Fibroblast of the aortic adventitia (primary cell): ENCODE measurements at places on chromosomes 1 and 21.

DNA sequence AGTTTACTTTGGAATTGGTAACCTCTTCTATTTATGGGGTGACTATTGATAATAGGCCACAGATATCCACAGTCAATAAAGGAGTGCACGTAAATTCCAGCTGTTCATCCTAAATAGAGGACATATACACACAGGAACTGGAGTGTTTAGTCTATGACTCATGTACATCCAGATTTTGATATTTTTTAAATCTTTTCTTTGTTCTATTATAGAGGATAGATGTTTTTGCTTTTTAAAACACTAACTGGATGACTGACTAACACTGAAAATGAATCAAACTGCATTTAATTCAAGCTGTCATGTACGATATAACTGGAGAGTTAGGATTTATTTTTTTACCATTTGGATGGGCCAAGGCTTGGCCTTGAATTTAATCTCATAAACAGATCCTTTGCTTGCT, 45.9 kb downstream of the RGL1 start:
- no peak for DNase-seq

- no peak for DNase-seq
These were observed 29.1 kb upstream of the IVNS1ABP start for GRCh38 chr1:185345913-185346720.

- no peak for DNase-seq
These were observed 39.2 kb downstream of the PROX1 start for GRCh38 chr1:214026985-214027384.

DNA sequence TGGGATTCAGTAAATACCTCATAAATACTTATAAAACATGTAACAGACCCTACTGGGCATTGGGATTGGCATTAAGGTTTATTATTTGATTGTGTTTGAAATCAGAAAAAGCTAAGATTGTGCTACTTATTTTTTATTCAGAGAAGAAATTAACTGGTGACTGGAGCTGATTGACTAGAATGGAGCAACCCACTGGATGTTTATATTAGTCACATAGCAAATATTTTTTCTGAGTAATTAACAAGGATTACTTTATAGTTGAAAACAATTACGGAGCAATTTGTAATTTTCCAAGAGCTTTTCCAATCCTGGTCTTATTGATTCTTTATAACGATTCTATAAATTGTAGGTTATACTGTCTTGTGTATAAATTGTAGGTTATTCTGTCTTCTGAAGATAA, 208.7 kb downstream of the HLX start:
- DNase-seq, result no peak

DNA sequence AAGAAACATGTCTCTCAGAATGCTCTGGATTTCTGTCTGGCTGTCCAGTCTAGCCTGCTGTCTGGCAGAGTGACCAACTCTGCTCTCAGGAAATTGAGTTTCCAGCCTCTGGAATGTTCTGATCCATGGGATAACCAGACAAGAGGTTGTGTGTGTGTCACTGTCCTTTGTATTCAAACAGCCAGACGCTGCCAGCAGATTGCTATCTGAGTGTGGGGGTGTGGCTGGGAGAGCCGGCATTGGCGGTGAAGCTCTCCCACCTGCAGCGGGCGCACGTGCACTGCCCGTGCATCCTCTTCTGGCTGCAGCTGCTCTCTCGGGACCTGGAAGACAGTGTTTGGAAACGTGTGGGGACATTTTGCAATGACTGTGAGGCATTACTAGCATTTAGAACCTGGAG, 26.1 kb downstream of the PKP1 start:
- peak; percentile 41 for DNase-seq

DNA sequence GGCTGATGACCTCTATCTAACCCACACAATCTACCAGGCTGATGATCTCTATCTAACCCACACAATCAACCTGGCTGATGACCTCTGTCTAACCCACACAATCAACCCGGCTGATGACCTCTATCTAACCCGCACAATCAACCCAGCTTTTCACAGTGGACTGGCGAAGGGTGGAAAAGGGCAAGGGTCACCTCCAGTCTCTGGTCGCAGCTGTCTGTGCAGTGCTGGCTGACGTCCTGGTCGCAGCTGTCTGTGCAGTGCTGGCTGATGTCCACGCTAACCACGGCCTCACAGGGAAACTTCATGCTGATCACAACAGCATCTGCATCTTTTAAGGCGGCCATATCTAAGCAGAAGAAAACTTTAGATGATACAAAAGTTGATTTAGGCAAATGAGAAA, 12.2 kb upstream of the CCDC27 start:
- DNase-seq, result no peak

GRCh38 chr1:23601135-23601967, 42.0 kb upstream of the ID3 start:
- no peak for DNase-seq

GRCh38 chr1:161838885-161839284, 72.8 kb downstream of the ATF6 start:
- DNase-seq, result no peak

DNA sequence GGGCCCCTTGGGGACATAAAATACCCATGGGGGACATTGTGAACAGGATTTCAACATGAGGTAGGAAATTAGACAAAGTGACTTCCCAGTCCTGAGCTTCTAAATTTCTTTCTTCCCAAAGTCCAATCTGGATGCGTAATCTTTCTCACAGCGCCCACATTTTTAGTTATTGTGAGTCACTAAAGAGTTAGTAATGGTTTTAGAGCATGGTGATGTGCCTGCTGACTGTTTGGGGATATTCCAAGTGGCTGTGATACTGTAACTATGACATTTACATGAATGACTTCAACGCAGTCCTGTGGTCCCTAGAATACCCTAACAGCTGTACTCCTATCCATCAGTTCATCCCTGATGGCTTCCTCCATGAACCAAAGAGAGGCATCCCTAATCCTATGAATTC, 224.0 kb upstream of the COA6 start:
- peak; percentile 13 for DNase-seq

DNA sequence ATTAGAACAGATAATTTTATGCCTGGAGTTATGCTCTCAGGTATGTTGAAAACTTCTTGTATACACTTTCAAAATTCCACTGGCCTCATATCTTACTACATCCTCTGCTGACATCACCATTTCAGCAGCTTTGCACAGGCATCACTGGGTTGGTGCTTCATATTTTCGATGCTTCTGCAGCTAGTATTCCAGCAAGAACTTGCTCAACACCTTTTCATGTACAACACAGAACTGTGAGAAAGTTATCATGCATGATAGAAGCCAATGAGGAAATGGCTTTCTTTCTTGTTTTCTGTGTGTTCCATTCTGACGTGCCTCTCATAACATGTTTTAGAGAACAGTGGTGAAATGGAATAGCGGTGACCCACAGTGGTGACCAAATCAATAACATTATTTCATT, 5.1 kb upstream of the GBP5 start:
- no peak for DNase-seq

DNA sequence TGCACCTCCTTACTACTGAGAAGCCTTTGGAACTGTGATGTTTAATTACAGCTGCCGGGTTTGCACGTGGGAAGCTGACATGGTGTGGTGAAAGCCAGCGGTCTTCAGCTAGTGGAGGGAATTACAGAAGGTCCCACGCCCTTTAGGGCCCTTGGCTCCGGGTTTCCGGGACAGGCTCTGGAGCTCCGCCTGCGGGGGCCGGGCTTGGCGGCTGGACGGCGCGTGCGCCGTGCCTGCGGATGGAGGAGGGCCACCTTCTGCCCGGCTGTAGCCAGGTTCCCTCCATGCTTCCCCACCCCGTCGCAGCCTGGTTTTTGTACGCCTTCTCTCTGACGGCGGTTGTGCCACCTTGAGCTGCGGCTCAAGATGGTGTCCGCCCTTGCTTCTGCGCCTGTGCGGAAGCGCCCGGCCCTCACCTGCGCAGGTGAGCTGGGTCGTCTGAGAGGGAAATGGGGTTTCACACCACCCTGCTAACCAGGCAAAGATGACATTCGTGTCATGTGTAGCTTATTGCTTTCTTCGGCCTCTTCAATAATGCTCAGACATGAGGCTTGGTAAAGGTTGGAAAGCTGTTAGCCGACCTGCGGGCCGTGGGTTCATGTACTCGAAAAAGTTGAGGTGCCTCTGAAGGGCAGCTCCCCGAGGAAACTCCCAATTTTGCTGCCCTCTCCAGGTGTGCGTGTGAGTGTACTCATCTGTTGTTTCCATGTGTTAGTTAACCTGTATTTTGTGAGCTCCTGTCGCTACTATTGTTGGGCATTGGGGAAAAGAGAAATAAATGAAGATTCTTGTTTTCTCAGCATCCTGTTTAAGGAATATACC, 36.6 kb upstream of the OPRD1 start:
- DNase-seq, result peak; percentile 59

DNA sequence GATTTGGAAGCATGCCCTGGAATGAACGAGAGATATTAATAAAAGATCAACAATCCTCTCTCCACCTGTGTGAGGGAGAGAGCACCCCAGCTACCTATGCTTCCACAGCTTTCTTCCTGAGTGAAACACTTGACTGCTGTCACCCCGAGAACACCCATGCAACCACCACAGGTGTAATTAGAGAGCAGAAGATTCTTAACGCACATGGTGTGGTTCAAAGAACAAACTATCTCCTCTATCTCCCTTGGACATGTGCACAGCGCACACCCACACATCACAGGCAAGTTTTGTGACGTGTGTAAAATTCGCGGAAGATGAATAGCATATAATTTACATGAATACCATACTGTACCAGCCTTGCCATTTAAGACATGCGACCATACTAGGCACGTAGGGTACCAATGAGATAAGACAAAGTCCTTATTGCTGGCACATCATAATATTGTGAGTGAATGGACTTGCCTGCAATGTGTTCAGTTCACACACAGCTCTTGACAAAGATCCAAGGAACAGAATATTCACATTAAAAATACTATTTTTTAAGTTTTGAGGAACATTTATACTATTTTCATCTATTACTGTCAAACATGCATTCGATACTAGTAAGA, 11.6 kb downstream of the ERRFI1 start:
- no peak for DNase-seq

GRCh38 chr1:113192242-113192641, 119.2 kb downstream of the LRIG2 start:
- DNase-seq, result no peak

- peak; percentile 24 for DNase-seq
These were observed 106.7 kb upstream of the C21orf91 start for GRCh38 chr21:17925899-17926298.

DNA sequence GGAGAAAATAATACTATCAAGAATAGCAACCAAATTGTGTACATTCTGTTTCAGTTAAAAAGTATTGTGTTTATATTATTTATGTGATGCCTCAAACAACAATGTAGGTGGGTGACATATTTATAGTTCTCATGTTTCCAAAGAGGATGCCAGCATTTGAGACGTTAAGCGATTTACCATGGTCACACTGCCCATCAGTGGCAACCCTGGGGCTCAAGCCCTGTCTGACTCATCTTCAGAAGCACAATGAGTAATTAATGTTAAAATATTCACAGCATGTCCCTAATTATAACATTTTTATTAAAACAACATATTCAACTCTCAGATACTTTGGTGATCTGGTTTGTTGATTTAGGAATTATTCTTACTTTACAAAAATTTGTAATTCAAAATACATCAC, 409.4 kb downstream of the BRINP3 start:
- no peak for DNase-seq

- peak; percentile 63 for DNase-seq
These were observed 5.9 kb downstream of the SELENON start for GRCh38 chr1:25805863-25806225.

DNA sequence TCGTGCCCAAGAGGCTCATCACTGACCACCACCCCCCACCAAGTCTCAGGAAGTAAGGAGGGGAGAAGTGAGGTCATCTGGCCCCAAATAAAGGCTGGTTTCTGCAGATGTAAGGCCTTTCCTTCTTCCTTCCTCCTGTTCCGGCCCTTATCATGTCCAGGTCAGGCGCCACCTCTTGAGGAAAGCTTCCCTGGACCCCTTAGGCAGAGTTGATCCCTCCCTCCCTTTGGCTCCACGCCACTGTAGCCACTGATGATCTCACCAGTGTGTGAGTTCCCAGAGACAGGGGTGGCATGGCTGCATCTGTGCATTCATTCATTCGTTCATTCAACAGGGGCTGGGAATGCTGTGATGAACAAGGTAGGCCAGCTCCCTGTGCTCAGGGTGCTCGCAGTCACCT, 59.2 kb downstream of the TAS1R2 start:
- DNase-seq, result no peak

- peak; percentile 68 for DNase-seq
These were observed 675.5 kb upstream of the CXADR start for GRCh38 chr21:16837321-16837720.

- DNase-seq, result no peak
These were observed 40.4 kb downstream of the TRIM11 start for GRCh38 chr1:228366062-228366865.

DNA sequence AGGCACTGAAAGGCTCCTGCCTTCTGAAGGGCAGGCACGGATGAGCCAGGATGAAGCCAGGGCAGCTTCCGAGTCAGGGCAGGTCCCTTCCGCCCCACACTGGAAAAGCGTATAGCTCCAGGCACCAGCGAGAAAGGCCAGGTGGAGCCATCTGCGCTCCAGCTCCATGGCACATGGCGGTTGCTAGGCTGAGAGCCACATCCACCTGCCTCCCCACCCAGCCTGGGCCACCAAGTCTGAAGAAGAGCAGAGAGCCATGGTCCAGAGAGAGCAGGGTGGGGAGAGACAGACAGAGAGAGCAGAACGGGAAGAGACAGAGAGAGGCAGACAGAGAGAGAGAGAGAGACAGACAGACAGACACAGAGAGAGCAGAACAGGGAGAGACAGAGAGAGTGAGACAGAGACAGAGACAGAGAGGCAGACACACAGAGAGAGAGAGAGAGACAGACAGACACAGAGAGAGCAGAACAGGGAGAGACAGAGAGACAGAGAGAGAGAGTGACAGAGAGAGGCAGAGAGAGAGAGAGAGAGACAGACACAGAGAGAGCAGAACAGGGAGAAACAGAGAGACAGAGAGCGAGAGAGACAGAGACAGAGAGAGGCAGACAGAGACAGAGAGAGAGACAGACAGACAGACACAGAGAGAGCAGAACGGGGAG, 5.2 kb downstream of the FNDC10 start:
- DNase-seq, result no peak

- peak; percentile 41 for DNase-seq
These were observed 1.3 kb downstream of the CDC42BPA start for GRCh38 chr1:227317011-227317451.

DNA sequence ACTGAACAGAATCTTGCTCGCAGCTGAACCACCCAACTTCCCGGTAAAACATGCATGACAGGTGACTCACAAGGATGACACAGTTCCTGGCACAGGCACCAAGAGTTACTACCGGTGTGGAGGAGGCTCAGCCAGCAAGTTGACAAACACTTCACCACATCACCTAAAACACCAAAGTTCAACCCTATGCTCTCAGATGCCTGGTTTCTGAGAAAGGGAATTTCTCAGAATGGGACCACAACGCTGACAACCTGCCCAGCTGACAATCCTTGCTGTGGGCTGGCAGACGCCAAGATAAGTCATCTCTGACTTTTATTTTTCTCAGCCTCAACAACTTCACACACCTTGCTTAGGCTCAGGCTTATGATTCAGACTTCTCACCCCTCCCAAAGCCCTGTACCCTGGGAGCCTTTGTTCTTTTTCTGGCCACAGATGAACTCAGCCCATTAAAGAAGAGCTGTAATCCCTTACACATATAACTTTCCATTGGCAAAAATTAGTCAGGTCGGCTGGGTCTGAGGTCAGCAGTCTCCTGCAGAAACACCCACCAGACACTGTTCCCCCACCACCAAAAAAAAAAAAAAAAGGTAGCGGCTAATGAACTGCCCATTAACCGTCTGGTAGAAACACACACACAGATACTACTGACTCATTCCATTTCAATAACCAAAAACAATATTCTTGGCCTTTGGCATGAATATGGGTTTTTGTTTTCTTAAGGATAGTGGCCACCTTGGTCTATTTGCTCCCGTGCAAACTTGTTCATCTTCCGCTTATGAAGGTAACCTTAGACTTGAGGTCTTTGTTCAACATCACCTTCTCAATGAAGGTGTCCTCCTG, 10.8 kb upstream of the TIAM1 start:
- peak; percentile 79 for DNase-seq
